ENCODE measurements at places on chromosomes 13 and 19.

DNA sequence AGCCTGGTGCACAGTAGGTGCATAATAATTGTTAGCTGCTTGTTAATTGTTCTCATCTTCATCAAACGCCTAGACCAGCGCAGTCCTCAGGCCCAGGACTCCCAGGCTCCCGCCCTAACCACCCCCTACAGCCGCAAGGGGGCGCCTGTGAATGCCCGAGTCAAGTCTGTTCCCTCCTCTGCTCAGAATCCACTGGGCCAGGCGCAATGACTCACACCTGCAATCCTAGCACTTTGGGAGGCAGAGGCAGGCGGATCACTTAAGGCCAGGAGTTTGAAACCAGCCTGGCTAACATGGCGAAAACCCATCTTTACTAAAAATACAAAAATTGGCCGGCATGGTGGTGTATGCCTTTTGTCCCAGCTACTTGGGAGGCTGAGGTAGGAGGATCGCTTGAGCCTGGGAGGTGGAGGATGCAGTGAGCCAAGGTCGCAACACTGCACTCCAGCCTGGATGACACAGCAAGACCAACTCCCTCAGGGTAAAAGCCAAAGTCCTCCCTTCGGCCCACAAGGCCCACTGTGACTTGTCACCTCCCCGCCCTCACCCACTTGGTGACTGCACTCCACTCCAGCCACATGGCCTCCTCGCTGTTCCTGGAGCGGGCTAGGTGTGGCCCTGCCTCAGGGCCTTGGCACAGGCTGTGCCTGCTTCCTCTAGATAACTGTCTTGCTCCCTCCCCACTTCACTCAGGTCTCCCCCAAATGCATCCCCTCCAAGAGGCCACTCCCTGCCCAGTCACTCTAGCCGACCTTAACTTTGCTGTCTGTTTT is 9.1 kb downstream of the ZNF653 start:
- DNase-seq: no peak

DNA sequence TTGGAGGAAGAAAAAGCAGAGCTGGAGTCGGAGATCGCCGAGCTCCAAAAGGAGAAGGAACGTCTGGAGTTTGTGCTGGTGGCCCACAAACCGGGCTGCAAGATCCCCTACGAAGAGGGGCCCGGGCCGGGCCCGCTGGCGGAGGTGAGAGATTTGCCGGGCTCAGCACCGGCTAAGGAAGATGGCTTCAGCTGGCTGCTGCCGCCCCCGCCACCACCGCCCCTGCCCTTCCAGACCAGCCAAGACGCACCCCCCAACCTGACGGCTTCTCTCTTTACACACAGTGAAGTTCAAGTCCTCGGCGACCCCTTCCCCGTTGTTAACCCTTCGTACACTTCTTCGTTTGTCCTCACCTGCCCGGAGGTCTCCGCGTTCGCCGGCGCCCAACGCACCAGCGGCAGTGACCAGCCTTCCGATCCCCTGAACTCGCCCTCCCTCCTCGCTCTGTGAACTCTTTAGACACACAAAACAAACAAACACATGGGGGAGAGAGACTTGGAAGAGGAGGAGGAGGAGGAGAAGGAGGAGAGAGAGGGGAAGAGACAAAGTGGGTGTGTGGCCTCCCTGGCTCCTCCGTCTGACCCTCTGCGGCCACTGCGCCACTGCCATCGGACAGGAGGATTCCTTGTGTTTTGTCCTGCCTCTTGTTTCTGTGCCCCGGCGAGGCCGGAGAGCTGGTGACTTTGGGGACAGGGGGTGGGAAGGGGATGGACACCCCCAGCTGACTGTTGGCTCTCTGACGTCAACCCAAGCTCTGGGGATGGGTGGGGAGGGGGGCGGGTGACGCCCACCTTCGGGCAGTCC is 5.0 kb downstream of the FOSB start:
- no peak for DNase-seq

DNA sequence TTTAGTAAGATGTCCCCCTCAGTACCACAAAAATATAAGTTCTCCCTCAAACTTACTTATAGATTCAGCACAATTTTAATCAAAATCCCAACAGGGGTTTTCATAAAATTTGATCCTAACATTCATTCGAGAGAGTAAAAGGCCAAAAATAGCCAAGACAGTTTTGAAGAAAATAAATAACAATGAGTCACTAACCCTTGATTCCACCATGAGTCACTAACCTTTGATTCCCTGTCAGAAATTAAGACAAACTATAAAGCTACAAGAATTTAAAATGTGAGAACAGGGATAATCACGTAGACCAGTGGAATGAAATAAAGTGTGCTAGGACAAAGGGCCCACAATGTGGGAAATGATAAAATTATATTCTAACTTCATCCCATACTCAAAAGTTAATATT is 320.3 kb downstream of the SUCLA2 start:
- no peak for DNase-seq

DNA sequence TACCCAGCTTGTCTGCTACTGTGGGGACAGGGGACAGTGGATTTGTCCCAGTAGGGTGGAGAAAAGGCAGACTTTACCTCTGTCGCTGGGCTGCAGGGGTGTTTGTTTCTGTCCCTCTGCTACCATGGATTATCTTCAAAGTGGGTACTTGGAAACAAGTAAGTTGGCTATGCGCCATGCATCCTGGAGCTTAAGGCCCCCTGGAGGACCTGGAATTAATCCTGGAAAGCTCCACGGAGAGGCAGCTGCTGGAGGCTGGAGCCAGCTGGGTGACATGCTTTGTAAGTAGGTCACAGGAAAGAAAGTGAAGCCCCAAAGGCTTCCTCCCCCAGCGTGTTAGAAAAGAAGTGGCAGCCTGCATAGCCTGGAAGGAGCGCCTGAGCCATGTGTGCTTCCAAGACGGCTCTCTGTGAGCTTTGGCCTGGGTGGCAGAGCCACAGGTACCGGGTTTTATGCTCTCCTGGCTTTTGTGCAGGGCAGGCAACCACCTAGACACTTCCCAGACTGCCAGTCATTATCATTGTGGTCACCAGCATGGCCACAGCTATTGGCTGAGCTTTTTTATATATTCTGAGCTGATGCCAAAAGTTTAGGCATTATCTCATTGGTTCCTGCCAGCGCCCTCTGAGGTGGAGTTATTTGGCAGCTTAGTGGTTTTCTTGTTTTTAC is 9.5 kb downstream of the B3GLCT start:
- DNase-seq: peak; percentile 100

DNA sequence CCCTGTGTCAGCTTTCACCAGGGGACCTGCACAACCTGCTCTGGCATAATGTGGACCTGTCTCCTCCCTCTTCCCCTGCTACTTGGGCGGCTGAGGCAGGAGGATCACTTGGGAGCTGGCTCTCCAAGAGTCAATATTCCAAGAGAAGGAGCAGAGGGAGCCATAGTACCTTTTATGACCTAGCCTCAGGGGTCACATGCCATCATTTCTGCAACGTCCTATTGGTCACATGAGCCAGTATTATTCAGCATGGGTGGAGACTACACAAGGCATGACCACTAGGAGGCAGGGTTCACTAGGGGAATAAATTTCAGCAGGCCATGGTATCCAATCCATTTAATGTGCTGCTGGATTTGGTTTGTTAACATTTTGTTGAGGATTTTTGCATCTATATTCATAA is 12.0 kb upstream of the SHFL start:
- DNase-seq: peak; percentile 10

DNA sequence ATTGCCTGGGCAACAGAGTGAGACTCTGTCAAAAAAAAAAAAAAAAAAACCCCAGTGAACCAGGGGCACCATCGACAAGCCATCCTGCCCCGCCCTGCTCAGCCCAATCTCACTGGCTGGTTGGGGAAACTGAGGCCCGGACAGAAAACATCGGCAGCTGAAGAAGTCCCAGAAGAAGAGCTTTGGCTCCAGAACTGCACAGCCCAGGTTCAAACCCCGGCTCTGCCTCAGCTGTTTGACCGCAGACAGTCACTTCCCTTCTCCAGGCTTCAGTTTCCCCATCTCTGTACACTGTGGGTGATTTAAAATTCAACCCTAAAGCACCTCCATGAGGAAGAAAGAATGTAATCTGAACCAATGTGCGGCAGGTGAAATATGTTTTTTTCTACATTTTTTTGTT is 9.4 kb upstream of the SEMA6B start:
- DNase-seq: no peak

GRCh38 chr19:33256261-33256660 is 30.6 kb upstream of the SLC7A10 start:
- DNase-seq: no peak

DNA sequence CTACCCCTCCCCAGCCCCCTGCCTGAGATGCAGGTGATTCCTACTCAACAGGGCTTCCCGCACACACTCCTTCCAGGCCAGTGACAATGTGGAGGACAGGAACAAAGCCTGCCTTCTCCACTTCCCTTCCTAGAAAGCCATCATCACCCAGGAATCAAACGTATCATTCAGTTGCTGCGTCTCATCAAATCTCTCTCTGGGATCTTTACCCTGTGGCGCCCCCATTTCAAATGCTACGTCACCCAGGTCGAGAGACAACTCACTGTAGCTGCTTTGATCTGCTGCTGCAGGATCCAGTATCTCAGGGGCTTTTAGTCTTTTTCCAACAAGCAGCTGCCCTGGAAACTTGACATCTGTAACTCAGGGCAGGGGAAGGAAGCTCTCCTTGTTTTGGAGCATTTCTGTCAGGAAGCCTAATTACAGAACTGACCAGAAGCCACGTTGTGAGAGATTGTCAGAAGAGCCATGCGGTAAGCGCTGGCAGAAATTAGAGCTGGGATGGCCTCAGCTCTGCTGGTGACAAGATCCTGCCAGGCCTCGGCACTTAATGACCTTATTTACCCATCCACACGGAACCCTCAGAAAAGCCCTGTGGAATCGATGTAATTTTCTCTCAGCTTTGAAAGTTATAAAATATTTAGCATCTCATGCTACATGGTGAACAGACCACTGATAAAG is 140.5 kb downstream of the STK24 start:
- DNase-seq: no peak

GRCh38 chr19:5615756-5616327 is 6.7 kb downstream of the SAFB2 start:
- no peak for DNase-seq

DNA sequence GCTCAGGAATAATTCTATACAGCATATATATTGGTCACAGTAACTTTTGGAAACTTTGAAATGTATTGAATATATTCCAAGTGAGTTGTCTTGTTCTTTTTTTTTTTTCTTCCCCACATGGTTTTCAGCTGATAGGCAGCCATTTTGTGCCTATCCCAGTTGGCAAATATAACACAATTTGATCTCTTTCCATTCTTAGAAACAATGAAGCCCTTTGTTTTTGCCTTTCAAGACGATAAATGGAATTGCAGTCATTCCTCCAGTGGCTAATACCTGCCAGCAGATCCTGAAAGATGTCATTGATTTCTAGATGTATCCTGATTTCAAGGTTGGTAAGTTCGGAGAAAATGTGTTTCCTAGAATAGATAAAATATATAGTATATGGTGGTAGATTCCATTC is 951.1 kb upstream of the SLC10A2 start:
- DNase-seq: no peak

DNA sequence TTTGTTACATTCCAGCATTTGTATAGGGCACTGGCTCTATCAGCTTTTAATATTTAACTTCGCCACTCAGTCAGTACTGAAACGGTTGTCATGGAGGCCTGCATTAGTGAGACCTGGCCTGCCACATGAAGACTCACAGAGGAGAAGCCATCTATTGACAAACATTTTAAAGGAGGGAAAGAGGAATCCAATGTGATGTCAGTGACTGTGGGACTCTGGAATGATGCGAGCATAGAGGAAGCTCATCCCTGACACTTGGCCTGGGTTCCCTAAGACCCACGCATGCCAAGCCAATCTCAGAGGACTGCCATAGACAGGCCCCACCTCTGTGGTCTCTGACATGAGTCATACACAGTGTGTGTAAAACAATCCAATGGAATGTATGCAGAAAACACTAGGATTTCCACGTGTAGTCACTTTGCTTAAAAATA is 7.9 kb upstream of the DPY19L3 start:
- no peak for DNase-seq

DNA sequence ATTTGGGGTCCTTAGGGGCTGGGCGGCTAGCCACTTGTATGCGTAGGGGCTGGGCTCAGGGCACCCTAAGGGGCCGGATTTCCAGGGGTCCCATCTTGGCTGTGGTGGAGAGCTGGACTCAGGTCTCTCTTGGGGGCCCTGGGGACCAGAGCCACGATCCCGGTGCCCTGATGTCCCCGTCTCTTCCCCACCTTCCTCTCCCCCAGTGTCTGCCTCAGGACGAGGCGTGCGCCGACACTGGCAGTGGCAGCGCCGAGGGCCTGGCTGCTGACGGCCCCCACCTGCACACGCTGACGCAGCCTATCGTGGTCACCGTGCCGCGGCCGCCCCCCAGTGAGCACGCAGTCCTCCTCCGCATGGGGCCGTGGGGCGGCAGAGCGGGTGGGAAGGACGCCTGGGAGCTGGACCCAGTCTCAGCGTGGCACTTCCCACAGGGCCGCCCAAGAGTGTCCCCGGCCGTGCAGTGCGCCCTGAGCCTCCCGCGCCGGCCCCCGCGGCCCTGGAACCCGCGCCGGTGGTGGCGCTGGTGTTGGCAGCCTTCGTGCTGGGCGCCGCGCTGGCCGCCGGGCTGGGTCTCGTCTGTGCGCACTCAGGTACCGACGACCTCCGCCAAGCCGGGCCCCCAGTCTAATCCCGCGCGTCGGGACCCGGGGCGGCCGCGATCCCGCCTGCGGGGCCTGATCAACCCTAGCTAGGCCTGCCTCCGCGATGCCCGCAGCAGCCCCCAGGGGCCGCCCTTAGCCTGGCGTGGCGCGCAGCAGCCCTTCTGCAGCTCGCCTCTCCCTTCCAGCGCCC is 2.7 kb upstream of the SNAPC2 start:
- DNase-seq: peak; percentile 37

- DNase-seq: no peak
Measured at GRCh38 chr13:46899801-46900200, 2.9 kb upstream of the HTR2A start.

DNA sequence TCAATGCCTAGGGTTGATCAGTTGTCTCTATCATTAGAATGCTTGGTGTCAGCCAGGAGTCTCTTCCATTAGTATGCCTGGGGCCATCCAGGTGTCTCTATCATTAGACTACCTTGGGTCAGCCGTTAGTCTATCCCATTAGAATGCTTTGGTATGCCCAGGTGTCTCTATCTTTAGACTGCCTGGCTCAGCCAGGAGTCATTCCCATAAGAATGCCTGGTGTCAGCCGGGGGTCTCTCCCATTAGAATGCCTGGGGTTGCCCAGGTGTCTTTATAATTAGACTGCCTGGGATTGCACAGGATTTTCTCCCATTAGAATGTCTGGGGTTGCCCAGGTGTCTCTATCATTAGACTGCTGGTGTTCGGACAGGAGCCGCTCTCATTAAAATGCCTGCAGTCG is 1442.9 kb downstream of the UQCRFS1 start:
- DNase-seq: no peak

GRCh38 chr13:22665506-22665905 is 515.3 kb upstream of the SGCG start:
- no peak for DNase-seq
